ENCODE measurements at places on chromosomes 2 and 18.
A peak's percentile ranks its signal among the peaks of the same experiment; 100 is the strongest.

DNA sequence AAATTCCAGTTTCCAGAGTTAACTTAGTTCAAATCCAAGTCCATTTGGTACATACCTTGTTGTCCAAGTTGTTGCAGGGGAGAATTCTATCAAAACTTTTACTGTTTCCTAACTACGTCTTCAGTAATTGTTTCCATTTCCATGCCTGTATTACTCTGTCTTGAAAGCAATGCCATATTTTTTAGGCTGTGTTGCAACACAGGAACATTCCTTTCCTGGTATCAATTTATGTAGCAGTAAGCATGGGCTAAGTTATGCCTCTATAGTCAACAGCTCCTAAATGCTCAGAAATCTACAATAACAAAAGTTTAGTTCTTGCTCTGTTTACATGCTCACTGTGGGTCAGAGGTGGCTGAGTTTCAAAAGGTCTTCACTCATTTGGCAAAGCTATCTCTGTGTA lies 1943.8 kb upstream of the PIK3C3 start:
- DNase-seq: no peak

- DNase-seq: no peak
Measured at GRCh38 chr2:4139316-4139715, 435.9 kb downstream of the DCDC2C start.

GRCh38 chr2:45046786-45047185 lies 37.5 kb upstream of the SIX2 start:
- no peak for DNase-seq

DNA sequence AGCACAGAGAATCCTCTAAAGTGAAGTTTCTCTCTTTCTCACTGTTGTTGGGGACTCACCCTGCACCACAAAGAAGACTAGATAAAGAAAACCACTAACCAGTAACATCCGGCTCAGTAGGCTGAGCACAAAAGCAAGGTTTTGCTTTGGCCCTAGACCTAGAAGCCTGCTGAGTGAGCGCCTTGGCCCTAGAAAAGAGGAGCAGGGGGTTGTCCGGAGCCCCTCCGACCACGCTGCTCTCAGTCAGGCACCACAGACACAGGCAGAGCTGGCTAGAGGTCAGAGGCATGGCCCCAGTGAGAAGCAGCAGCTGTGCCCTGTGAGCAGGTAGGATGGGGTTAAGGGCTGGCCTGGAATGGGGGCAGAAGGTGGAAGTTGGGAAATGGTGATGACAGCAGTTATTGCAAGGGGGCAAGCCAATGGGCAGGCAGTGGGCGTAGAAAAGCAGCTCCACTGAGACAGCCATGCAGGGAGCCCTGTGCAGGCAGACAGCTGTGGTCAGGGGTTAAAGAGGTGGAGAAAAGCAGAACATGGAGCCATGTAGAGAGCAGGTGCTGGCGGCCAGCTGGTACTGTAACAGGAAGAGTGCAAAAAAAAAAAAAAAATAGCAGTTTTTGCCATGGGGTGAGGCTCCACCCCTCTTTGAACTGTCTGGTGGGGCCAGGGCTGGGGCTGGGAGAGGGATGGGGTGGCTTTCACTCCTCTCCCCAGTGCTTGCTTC lies 36.9 kb upstream of the SLC14A1 start:
- peak; percentile 92 for DNase-seq

DNA sequence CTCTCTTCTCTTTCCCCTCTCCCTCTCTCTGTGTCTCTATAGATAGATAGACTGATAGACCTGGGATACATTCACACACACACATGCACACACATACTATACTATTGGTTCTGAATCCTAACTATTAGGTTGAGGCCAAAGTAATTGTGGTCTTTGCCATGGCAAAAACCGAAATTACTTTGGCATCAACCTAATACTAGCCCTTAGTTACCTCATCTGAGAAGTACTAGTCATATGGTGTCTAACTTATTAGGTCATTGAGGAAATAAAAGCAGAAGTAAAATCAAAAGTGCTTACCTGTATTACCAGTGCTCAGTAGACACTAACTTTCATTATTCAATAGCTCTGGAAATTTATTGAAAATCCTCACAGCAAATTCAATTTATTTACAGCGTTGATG lies 451.5 kb downstream of the EPHA4 start:
- no peak for DNase-seq

GRCh38 chr2:140256080-140256479 lies 1475.9 kb upstream of the NXPH2 start:
- DNase-seq: no peak

DNA sequence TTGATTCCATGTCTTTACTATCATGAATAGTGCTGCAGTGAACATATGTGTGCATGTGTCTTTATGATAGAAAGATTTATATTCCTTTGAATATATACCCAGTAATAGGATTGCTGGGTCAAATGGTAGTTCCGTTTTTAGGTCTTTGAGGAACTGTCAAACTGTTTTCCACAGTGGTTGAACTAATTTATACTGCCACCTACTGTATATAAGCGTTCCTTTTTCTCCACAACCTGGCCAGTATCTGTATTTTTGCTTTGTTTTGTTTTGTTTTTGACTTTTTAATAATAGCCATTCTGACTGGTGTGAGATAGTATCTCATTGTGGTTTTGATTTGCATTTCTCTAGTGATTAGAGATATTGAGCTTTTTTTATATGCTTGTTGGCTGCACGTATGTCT lies 641.6 kb downstream of the SUCLG1 start:
- no peak for DNase-seq

GRCh38 chr2:231795525-231796327 lies 9.5 kb downstream of the COPS7B start:
- DNase-seq: peak; percentile 45

- no peak for DNase-seq
Measured at GRCh38 chr2:187372213-187372612, 75.8 kb downstream of the CALCRL start.

DNA sequence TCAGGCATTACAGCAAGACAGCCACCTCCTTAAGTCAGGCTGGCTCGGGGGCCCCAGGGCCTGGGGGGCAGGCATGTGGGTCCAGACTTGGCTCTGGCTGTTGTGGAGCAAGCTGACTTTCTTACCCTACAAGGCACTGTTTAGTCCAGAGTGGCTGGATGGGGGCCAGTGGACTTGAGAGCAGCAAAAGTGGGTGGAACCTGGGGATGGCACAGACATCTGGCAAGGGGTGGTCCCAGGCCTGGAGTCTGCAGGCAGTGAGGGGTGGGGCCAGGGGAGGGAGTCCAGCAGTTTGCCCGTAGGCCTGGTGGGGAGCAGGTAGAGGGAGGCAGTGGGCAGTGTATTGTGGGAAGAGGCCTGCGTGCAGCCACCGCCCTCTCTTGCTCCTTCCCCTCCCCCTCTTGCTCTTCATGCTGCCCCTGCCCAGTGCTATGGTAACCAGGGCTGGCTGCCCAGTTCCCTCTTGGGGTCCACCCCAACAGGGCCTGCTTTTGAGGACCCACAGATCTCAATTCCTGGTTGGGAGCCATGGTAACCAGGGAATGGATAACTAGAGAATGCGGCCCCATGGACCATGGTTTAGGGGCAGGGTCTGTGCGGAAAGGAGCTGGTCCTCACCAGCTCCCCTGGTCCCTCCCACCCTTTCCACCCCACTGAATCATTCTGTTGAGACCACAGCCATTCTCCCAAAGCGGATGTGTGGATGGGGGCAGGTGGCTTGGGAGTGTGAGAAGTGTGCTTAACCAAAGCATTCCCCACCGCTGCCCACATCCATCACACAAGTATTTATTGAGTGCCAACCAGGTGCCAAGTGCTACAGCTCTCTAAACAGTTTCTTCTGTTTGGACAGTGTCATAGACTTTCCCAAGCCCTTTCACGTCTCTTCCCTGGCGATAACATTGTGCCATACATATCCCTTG lies 19.3 kb downstream of the SPEG start:
- no peak for DNase-seq

DNA sequence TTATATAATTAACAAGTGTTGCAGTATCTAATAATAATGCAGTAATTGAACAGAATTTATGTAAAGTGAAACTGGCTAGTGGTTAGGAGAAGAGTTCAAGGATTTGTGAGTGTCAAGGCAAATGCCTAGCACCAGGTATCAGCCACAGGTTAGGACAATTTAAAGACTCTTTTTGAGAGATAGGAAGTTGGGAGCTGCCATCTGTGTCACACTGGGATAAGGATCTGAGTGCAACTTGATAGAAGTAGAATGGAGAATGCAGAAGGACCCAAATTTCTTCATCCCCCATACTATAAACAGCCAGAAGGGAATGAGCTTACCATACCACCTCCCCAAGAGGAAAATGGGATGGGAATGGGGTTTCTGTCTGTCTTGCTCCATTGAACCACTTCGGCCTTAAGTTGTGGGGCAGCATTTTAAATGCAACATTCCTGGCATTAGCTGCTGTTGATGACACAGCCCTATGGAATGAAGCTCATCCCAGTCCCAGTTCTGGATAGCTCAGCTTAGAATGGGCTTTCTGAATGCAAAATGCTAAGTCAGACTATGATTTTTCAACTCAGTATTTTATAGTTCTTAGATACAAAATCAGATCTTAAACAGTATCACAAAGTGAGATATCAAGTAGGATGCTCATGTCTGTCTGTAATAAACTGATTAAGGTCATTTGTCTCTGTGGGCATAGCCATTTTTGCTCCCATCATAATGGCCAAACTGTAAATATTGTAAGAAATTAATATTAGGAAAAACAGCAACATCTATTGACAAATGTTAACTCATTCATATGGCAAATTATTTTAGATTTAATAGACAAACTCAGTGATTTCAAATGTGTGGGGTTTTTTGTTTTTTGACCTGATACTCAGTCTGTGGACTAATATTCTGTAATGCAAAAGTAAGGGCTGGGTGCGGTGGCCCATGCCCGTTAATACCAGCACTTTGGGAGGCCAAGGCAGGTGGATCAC lies 44.0 kb downstream of the GPR155 start:
- DNase-seq: no peak

- DNase-seq: no peak
Measured at GRCh38 chr2:84492571-84492970, 23.7 kb upstream of the DNAH6 start.

- no peak for DNase-seq
Measured at GRCh38 chr2:215728504-215729065, 284.8 kb downstream of the MREG start.

GRCh38 chr2:163062524-163062923 lies 224.0 kb upstream of the KCNH7 start:
- no peak for DNase-seq

DNA sequence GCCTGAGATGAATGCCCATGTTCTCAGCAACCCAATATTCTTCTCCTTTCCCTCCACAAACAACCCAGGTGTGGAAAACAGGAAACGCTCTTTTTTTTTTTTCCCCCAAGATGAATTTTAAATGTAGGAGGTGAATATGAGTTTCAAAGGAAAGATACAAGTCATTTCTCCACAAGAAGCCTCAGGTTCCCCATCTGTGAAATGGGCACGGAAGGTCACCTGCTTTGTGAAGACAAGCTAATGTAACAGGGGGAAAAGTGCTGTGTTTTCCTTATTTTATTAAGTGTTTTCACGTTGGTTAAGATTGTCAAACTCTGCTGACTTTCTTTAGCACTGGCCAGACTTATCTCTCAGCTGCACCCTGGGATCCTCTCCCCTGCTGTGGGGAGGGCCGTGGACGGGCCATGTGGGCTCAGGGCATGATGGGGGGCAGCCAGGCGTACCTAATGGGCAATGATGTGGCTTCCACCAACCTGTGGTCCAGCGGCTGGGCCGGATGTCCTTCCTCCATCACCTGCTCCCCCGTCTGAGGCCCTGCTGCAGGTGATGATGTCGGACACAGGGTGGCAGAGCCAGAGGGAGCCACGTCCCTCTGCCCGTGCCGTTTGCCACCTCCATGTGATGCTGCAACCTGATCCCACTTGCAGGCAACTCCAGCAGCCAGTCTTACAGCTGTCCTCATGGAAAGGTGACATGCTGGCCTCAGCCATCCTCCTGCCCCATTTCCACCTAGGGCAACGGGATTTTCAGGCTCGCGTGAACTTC lies 130.0 kb upstream of the PXDN start:
- DNase-seq: no peak

DNA sequence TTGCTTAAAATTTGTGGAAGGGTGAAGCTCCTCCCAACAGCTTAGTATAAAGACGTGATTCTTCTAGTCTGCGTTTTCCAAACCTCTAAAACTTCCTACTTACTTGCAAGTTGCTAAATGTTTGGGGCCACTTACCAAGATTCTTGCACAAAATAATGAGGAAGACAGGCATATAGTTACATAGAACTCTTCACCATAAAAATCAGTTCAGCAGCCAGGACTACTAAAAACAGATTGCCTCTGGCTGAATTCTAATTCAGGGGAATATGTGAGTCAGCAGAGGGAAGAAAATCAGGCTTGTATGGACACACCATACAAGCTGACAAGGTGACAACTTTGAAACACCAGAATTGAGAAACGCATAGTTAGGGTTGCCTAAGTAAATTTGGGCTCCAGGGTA lies 2.8 kb upstream of the PEX13 start:
- DNase-seq: no peak

DNA sequence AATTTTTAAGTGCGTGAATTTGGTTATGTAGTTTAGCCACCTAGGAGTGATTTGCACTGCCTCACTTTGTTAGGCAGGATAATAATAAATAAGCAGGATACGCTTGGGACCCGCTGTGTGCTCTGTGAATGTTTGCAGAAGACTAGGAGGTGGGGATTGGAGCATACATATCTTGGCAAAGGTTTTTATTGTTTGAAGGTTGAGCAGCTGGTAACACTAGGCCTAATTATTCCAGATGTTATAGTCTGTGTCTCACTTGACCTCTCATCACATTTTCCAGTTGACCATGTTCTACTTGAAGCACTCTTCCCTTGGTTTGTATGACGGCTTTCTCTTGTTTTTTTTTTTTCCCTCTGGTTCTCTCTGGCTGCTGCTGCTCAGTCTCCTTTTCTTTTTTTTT lies 42.7 kb downstream of the FHOD3 start:
- DNase-seq: no peak

DNA sequence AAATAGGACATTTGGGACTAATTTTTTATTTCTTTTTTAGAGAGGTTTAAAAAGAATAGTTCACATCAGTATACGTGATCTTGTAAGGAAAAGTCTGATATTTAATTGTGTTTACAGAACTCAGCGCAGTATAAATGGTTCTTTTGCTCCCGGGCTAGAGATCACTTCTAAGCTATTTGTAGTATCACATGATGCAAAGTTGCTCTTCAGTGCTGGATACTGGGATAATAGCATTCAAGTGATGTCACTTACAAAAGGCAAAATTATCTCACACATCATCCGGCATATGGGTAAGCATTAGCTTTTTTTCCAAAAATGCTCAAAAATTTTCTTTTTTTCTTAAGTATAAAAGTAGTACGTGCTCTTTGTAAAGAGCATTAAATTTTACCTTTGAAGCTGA lies 37.4 kb upstream of the CYP20A1 start:
- DNase-seq: no peak

Data from hematopoietic multipotent progenitor cell (in vitro differentiated cells).